ENCODE measurements at places on chromosomes 2 and 18.

DNA sequence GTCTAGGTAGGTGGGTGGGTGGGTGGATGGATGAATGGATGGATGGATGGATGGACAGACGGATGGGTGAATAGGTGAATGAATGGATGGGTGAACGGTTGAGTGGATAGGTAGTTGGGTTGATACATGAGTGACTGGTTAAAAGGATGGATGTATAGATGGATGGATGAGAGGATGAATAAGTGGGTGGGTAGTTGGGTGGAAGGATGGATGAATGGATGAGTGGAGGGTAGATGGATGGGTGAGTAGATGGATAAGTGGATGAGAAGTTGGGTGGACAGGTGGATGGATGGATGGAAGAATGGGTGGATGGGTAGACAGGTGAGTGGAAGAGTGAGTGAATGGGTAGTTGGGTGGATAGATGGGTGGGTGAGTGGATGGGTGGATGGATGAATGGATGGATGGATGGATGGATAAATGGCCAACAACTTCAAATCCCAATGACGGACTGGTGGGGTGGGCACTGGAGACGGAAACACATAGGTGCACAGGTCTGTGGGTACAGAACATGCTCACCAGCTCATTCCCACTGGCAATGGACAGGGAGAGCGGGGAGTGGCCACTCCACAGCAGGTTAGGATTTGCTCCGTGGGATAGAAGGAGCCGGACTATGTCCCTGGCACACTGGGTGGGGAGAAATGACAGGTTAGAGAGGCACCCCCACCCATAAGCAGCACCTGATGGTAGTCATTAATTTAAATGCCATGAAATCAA lies 48.8 kb downstream of the ANKMY1 start:
- no peak for DNase-seq

DNA sequence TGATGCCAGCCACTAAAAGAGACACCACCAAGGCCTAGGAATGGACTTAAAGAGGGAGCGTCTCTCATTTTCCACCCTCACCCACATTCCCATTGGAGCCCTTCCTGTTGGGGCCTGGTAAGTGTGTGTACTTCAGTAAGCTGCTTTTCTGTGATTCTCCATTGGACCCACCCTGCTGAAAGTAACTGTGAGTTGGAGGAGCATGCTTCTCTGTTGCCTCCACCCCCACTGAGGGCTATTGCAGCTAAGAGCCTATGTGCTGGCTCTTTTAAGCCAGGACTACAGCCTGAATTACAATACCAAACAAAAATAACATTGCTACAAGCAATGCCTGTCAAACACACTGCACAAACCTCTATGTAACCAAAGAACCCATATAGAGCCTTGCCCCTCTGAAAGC lies 81.1 kb downstream of the TRABD2A start:
- DNase-seq = no peak

GRCh38 chr2:39370101-39370500 lies 67.0 kb downstream of the MAP4K3 start:
- no peak for DNase-seq

GRCh38 chr2:50582164-50582563 lies 449.8 kb downstream of the NRXN1 start:
- DNase-seq = no peak

DNA sequence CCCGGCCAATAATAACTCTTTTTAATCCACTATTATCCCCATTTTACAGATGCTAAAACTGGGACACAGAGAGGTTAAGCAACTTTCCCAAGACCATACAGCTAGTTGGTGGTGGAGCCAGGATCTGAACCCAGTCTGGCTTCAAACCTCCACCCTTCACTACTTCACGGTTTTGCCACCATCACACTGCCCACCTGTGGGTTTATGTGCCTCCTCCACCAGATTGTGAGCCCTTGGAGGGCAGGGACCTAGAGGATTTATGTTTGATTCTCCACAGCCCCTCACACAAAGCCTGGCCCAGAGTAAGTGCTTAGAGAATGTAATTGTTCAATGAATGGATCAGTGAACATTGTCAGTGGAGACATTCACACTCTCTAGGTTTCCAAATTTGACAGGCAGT lies 153.4 kb upstream of the MYCN start:
- no peak for DNase-seq

DNA sequence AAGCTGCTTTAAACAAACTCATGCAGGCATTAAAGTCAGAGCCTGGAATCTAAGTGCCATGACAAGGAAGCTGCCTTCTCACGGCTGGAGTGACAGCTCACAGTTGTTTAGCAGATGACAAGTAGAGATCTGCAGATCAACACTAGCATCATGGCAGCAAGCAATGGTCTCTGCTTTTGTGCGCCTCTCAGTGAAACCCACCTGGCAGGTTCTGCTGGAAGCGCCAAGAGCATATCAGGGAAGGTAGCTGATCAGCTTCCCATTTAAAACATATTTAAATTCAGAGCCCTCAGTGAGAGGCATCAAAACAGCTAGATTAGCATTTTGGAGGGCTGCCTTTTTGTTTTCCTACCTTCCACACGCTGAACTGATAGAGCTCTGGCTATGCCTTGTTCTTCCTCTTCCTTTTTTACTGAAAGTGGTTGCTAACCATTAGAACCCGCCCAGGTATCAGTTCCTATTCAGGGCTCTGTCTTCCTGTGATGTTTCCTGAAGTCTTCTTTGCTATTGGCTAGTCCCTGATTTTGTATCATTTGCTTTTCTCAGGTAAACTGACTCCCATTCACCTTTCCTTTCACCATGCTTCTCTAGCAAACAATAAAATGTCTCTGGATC lies 70.8 kb downstream of the TMEM200C start:
- no peak for DNase-seq

- no peak for DNase-seq
Measured at GRCh38 chr2:53694096-53694771, 73.4 kb upstream of the CHAC2 start.

All from right renal cortex interstitium (tissue), 3 donors.